ENCODE measurements at places on chromosomes 7 and 10. TPM values are rescaled to one million over a fixed set of nuclear protein-coding genes. Genes with fewer than 3 reads are reported as not detected.

- DNase-seq, result no peak
- H3K4me1 ChIP-seq, result peaks cover 15% of the 10 kb centered on the region
- H3K36me3 ChIP-seq, result no peaks in the 10 kb centered on the region
- H3K27ac ChIP-seq, result no peak overlapping the region
Observed at GRCh38 chr7:128349466-128349825, 5.7 kb upstream of the RBM28 start.

DNA sequence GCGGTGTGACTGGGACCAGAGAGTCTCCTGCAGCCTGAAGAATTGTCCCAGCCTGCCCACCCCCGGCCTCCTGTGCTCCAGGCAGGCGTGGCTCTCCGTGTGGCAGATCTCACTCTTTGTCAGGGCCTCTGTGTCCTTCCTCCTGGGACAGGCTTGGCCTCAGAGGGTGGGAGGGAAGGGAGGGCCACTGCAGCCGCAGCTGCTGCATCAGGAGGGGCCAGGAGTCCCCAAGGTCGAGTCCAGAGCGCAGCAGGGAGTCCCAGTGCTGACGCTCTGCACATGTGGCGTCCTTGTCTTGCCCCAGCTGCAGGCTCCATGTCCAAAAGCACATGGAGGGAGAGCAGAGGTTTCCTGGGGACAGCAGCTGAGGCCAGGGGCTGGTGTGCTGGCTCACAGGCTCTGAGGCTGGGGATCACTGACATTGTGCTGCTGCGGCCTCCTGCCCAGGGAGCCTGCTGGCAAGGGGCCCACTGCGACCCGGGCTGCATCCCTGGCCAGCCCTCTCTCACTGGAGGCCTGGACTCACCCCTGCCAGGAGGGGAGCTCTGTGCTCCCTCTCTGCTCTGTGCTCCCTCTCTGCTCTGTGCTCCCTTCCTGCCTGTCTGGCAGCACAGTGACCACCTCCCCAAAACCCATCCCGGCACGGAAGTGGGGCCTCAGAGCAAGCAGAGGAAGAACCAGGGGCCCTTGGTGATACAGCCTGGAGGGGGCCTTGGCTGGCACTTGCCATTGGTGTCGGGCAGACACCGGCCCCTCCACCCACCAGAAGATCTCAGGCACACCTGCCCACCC, 114.6 kb upstream of the RET start:
- H3K27me3 ChIP-seq, result no peaks in the 10 kb centered on the region
- DNase-seq, result no peak
- no peak overlapping the region for H3K27ac ChIP-seq
- H3K36me3 ChIP-seq, result no peaks in the 10 kb centered on the region
- H3K4me3 ChIP-seq, result no peak overlapping the region
- peaks cover 26% of the 10 kb centered on the region for H3K4me1 ChIP-seq

GRCh38 chr7:157814931-157815705, 478.3 kb downstream of the DNAJB6 start:
- DNase-seq, result no peak
- H3K36me3 ChIP-seq, result no peaks in the 10 kb centered on the region
- H3K4me1 ChIP-seq, result no peaks in the 10 kb centered on the region

GRCh38 chr10:101291331-101292193, 62.3 kb upstream of the LBX1 start:
- peak overlapping the region; percentile 22 for H3K4me3 ChIP-seq
- H3K4me1 ChIP-seq, result peaks cover 26% of the 10 kb centered on the region
- no peak for DNase-seq

GRCh38 chr7:21938463-21938862, 7.2 kb downstream of the CDCA7L start:
- no peaks in the 10 kb centered on the region for H3K36me3 ChIP-seq
- no peak overlapping the region for H3K27ac ChIP-seq
- H3K4me3 ChIP-seq, result no peak overlapping the region
- H3K4me1 ChIP-seq, result peaks cover 40% of the 10 kb centered on the region
- no peak for DNase-seq

DNA sequence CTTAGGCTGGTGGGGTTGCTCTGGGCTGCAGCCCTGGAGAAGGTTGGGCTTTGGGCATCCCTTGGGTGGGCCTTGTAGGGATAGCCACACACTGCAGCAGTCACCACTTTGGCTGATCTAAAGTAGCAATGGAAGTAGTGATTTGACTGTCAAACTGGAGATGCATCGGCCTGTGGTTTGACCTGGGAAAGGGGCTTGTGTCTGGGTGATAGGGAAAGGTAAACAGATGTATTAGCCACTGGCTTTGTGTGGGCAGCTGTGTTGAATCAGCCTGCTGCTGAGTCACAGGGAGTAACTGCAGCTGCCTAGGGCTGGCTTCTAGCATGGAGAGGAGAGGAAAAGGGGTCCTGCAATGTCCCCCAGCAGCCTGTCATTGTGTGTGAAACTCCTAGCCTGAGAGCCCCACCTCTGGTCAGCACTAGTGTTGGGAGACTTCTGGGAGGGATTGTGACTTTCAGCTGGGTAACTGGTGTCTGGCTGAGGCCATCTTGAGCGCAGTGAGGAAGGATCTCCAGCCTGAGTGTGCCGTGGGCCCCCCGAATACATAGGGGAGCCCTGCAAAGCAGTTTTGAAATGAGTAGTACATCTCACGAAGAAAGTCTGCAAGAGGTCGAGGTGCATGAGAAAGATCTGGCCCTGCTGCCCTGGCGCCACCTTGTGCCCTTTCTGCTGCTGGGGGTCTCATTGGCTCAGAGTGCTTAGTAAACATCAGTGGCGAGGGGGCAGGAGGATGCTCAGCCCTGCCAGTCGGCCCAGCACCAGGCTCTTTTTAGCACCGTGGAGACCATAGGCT, 117.3 kb downstream of the FANK1 start:
- no peaks in the 10 kb centered on the region for H3K4me1 ChIP-seq
- DNase-seq, result no peak
- H3K27me3 ChIP-seq, result no peaks in the 10 kb centered on the region
- H3K4me3 ChIP-seq, result no peak overlapping the region

DNA sequence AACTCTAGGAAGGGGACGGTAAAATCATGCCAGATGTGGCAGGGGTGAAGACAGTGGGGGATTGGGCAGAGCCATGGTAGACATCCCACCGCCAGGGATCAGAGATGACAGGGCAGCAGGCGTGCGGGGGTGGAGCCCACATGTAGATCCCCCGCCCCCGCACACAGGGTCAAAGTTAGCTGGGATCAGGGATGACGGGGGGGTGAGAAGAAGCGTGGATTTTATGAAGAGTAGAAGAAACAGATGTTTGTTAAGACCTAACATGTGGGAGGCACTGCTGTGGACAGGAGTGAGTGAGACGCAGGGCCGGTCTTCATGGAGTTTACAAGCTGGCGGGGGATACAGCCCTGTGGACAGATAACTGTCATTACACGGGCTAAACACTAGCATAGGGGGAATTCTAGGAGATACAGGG, 154.0 kb upstream of the KLF14 start:
- no peaks in the 10 kb centered on the region for H3K27me3 ChIP-seq
- DNase-seq, result no peak
- H3K36me3 ChIP-seq, result no peaks in the 10 kb centered on the region
- H3K4me3 ChIP-seq, result no peak overlapping the region
- peak overlapping the region; percentile 75 for H3K27ac ChIP-seq

- H3K27ac ChIP-seq, result peak overlapping the region; percentile 51
- no peak for DNase-seq
- no peaks in the 10 kb centered on the region for H3K36me3 ChIP-seq
- H3K4me3 ChIP-seq, result no peak overlapping the region
Observed at GRCh38 chr7:568031-568951, 48.6 kb upstream of the PDGFA start.

DNA sequence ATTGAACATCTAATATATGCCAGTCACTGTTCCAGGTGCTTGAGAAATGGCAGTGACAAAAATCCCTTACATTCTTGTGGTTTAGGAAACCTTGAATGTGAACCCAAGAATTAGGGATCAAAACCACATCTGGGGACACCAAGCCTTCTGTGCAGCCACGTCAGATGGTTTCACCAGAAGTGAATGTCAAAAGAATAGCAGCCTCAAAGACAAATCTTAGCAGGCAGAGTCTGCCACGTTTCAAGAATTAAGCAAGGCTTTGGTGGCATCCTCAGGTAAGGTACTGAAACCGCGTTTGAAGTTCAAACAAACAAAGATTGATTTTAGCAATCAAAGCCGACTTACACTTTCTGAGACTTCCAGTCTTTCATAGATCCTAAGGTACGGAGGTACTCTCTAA, 225.5 kb upstream of the GNAI1 start:
- no peak overlapping the region for H3K4me3 ChIP-seq
- no peak for DNase-seq
- H3K4me1 ChIP-seq, result no peaks in the 10 kb centered on the region
- H3K36me3 ChIP-seq, result no peaks in the 10 kb centered on the region
- no peak overlapping the region for H3K27ac ChIP-seq

DNA sequence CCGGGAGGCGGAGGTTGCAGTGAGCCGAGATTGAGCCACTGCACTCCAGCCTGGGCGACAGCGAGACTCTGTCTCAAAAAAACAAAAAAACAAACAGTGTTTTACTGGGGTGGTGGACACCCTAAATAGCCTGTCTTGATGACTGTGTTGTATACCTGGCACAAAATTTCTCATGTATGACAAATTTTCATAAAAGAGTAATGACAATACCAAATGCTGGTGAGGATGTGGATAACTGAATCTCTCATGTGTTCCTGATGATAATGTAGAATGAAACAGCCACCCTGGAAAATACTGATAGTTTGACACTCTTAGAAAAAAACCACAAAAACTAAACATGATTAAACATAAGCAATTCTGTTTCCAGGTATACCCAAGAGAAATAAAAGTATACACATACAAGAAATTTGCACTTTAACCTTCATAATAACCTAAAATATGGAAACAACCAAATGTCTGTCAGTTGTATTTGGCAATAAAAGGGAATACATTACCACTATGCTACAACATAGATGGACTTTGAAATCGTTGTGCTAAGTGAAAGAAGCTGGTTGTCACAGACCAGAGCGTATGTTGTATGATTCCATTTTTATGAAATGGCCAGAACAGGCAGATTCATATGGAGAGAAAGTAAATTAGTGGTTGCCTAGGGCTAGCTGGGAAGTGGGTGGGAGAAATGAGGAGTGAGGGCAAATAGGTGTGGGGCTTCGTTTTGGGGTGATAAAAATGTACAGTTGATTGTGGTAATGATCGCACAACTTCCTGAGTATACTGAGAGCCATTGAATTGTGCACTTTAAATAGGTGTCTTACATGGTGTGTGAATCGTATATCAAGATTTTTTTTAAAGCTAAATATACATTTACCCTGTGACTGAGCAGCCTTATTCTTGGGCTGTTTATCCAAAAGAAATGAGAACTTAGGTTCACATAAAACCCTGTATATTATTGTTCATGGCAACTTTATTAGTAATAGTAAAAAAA, 12.5 kb downstream of the WDR37 start:
- no peak for DNase-seq
- H3K36me3 ChIP-seq, result peaks cover 22% of the 10 kb centered on the region
- H3K27me3 ChIP-seq, result no peaks in the 10 kb centered on the region
- H3K4me3 ChIP-seq, result no peak overlapping the region
- peaks cover 12% of the 10 kb centered on the region for H3K4me1 ChIP-seq
- no peak overlapping the region for H3K27ac ChIP-seq

The NPFFR1 gene
- total RNA-seq, result 0.32 TPM

The BBIP1 gene
- total RNA-seq, result 7.8 TPM

The ASB10 gene
- not detected for total RNA-seq
